NCI-H1417 treated with DMSO at 0.1 percent for 48 hours (cell line): ENCODE measurements at places on chromosomes 2 and 18.

DNA sequence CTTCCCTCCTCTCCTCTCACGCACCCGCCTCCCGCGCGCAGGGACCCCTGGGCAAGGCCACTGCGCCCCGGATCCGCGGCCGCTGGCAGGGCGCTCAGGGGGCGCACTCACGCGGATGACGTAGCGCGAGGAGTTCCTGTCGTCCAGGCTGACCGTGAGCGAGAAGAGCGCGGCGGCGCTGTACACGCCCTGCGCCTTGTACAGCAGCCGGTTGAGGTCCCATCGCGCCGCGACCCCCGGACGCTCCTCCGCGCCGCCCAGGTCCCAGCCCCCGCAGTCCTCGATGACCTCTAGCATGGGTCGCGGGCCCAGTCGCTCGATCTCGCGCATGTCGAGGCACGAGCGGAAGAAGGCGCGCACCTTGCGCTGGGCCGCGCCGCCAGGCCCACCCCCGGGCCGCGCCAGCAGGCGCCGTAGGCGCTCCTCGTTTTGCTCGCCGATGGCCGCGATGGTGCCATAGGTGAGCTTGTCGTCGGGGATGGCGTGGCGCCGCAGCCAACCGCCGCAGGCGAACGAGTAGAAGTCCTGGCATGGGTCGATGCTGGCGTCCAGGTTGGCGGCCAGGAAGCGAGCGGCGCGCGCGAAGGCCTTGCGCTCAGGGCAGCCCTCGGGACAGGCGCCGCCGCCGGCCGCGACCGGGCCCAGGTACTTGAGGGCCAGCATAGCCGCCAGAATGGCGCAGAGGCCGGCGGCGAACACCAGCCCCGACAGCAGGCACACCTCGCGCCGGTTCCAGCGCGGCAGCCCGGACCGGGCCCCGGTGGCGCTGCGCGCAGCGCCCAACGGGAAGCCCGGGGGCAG is 1.7 kb downstream of the ECEL1 start:
- DNase-seq = no peak

GRCh38 chr2:23009545-23010149 is 375.3 kb upstream of the KLHL29 start:
- no peak for DNase-seq

GRCh38 chr2:15531095-15531854 is 29.9 kb downstream of the NBAS start:
- DNase-seq = no peak

- DNase-seq = peak; percentile 19
Measured at GRCh38 chr18:80200932-80201672, 46.2 kb downstream of the PARD6G start.

- DNase-seq = no peak
Measured at GRCh38 chr18:79337620-79338019, 58.1 kb upstream of the NFATC1 start.

GRCh38 chr18:4758980-4759379 is 303.9 kb upstream of the DLGAP1 start:
- no peak for DNase-seq

DNA sequence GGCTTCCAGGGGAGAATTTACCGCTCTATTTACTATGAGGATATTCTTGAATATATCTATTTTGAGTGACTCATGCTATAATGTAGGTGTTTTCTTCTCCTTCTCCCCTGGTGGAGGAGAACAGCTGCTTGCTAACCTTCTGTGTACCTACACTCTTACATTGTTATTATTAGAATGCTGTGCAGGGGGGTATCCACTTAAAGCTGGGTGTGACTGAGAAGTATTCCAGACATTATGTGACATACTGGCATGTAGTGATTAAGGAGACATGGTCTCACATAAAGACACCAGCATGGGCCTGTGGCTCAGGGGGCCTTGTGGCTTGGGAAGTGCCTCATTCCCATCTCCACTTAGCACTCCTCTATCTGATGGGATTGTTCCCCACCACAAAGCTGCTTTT is 287.9 kb downstream of the PTPRM start:
- peak; percentile 42 for DNase-seq
